ENCODE measurements at places on chromosomes 2 and 18. TPM values are rescaled to one million over a fixed set of nuclear protein-coding genes. Genes with fewer than 3 reads are reported as not detected.

HJURP gene
- total RNA-seq = 100 TPM

TUBB8B gene
- not detected for total RNA-seq

SCN2A gene
- total RNA-seq = not detected

GRCh38 chr2:21543630-21544029, 419.9 kb downstream of the TDRD15 start:
- no peak for DNase-seq

NDUFAF7 gene
- total RNA-seq = 24.7 TPM

DNA sequence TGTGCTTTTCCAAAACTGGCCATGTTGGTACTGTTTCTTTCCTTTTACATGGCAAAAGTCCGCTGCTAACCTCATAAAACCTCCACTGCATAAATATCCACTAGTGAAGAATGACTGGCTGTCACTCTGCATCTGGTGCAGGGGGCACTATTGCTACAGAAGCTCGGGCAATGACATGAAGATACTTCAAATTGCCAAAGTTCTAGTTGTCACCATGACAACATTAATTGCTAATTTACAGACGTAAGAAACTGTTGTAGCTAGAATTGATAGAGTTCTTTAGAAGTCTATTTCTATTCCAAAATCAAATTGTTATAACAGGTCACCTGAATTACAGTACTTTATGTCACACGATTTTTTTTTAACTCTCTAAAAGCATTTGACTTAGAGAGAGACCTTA, 845 bp downstream of the CFAP210 start:
- DNase-seq = no peak

AP1S3 gene
- total RNA-seq = 5.8 TPM

DNA sequence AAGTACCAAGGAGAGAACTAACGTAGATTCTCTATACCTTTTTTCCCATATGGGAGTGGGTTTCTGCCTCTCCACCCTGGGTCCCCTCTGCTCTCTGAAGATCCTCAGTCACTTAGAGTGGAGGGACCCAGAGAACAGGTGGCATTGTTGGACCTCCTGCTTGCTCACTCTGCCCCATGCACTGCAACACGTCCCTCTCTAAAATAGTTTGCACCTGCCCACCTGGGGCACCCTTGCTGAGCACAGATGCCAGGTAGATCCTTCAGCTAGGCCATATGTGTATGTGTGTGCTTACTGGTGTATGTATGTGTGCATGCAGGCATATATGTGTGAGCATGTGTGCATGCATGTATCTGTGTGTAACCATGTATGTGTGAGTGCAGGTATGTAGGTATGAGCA, 2.2 kb downstream of the IL36RN start:
- no peak for DNase-seq

ANKRD62 gene
- total RNA-seq = not detected

GRCh38 chr2:58800881-58801280, 559.8 kb upstream of the FANCL start:
- no peak for DNase-seq

DNA sequence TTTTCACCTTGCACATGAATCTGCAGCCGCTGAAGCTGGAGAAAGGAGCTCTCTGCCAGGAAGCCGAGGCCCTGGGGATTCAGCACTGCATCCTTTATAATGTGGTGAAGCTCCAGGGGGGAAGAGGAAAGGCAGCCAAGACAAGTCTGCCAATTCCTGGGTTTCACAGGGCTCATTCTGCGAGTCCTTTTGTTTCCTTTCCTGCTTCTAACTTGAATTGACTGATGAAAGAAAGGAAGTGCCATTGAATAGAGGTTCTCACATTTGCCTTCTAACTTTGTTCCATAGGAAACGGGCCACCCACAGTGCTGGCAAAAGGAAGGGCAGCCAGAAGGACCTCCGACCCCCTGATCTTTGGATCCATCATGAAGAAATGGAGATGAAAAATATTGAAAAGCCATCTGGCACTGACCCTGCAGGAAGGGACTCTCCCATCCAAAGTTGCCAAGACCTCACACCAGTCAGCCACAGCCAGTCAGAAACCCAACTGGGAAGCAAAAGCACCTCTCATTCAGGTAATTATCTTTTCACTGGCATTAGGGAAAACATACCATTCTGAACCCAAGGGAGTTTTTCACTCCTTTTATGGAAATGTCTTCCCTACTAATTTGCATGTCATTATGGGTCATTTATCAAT, 765.4 kb downstream of the MBD2 start:
- DNase-seq = no peak

- DNase-seq = no peak
Measured at GRCh38 chr18:27062802-27063201, 122.3 kb downstream of the CHST9 start.

DNA sequence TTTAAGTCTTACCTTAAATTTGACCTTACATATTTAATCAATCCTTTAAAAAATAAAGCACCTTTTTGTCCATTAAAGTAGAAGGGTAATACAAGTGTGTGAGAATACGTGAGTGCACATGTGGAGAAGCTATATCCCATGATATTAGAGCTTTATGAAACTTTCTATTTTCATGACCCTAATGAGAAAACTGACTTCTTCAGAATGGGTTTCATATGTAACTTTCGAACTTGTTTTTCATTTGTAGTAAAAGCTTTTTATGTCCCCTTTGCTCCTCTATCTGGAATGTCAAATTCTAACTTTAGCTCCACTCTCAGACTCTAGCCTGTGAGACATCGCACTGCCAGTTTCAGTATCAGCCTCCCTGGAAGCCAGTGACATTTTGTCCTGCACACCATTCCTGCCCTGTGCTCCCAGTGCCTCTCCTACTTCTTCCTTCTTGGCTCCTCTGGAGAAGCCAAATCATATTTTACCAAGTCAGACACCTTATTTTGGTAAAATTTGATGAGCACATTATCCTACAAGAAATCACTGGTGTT, 42.0 kb downstream of the MAPRE2 start:
- no peak for DNase-seq

ARHGAP25 gene
- total RNA-seq = 117 TPM

TMEM169 gene
- total RNA-seq = 2.0 TPM

DNA sequence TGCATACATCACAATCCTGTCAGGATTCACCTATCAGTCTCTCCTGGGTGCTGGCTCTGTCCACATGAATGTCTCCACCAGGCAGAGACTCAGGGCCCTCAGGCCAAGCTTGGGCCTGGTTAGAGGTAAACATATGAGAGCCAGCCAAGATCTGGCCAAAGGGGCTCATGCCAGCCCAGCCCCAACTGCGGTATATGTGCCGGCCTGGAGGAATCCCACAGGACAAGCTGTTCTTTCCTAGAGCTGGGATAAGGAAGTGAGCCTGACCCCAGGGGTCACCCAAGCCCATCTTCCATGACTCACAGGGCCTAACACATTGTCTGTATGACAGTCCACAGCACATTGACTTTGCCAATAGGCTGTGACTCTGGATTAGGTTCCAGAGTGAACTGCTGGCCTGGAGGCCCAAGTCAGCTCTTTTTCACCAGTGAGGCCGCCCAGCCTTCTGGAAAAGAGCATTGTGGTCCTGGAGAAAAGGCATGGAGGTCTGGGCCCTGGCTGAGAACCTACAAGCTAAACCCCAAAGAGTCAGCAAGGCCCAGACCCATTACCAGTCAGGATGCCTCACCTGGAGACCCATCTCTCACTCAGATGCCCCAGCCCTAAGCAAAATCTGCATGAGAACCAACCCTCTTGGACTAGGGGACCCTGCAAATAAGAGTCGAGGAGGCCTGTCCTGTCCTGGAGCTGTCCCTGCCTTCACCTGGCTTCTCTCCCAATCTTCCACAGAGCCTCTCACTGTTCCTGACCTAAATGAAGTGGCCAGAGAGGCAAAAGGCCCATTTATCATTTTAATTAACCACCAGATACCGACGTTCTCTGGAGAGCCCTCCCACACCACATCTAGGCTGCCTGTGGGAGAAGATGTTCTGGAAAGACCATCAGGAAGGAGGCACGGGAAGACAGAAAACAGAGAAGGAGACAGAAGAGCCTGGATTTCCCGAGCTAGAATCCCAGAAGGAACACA, 120.9 kb upstream of the PKDCC start:
- DNase-seq = no peak

GRCh38 chr2:20803226-20803682, 19.6 kb downstream of the LDAH start:
- DNase-seq = no peak

MEP1B gene
- total RNA-seq = not detected

- no peak for DNase-seq
Measured at GRCh38 chr2:126669772-126670171, 13.8 kb downstream of the GYPC start.

GRCh38 chr2:46917628-46918027, 2.0 kb upstream of the MCFD2 start:
- no peak for DNase-seq

DNA sequence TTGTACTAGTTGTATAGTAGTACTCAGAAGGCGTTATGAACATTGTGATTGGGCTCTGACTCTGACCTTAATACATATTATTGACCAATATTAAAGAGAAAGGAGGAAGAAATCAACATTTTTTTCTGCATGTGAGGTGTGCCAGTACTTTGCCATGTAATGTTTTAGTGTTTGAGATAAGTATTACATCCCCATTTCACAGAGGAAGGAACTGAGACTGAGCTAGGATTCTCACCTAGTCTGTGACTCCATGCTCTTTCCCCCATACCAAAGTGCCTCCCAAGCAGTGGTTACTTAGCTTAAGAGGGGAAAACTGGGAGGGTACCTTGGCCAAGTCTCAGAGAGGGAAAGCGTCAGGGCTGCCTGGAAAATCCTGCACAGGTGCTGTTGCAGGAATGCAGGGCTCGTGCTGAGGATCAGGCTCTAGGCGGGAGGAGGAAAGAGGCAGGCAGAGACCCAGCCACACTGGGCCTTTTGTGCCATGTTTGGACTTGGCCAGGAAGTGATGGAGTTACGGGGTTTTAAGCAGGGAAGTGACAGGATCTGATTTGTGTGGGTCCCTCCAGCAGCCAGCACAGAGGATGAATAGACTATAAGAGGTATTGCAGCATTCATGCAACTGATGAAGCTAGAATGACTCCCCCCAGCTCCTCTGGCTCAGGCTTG, 1.7 kb downstream of the PNKD start:
- DNase-seq = no peak

FTCDNL1 gene
- total RNA-seq = 1.7 TPM

DNA sequence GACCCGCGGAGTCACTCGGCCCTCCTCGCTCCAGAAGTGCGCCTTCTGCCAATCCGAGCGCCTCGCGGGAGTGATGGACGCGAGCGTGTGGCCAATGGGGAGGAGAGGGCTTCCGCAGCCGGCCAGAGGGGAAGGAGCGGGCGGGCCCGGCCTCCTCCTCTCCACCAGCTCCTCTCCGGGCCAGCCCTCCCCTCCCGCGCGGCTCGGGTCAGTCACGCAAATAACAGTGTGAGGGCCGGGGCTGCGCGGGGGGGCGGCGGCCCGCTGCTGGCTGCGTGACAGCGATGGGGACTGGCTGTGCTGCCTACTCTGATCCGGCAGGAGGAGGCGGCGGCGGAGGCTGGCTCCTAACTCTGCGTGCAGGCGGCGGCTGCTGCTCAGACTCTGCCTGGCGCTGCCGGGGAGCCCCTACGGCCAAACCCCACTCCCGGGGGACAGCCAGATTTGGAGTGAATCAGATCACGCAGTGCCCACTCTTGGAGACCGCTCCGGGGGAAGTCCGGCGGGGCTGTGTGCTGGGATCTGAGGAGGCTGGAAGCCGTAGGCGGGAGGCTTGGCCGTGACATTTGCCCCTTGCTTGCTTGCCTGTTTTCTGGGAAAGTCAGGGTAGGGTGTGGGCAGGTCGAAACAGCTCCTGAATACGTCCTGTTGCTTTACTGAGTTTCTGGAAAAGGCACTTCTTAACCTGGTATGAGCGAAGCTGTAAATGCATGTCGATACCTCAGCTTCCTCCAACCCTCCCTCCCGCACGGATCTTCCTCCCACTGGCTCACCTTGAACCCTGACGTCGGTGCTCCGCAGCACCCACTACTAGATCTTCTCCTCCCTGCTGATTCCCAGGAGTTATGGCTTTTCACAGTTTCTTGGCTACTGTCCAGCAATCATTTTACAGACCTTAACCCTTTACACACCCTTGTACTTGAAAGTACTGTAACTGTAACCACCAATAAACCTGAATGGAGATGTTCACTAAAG, 97.9 kb upstream of the SERTAD2 start:
- DNase-seq = peak; percentile 94

DNA sequence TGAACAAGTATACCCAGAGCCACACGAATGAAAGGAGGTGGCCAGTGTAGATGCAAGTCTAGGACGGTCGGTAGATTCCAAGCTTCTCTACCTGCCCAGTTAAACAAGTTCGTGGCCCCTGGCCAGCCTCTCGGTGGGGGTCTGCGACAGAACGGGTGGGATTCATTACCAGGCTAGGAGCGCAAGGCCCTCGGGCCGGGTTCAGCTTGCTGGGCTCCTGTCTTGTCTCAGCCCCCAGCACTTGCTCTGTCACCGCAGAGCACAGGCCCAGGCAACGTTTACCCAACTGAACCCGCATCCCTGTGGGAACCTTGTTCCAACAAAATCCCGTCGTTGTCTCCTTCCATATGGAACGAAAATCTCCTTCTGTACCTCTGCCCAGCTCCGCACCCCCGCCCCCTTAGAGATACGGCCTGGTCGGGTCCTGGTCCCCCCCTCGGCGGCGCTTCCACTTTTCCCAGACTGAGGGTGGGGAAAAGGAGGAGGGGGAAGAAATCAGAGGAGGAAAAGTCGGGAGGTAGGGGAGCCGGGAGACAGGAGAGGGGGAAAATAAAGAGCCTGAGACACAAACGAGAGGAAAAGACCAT, 1.9 kb upstream of the EMX1 start:
- DNase-seq = no peak

DNA sequence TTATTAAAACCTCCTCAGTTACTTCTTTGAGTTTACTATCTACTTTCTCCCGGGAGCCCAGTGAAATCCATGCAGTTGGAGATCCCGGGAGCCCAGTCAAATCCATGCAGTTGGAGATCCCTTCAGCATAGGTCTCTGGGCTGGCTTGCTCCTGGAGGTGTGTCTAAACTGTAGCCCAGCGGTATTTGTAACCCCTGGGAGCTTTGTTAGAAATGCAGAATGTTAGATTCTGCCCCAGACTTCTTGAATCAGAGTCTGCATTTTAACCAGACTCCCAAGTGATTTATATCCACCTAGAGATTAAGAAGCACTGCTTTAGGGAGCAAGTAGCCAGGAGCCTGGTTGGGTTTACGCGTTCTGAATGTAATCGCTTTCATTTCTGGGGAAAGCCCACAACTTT, 54.5 kb downstream of the ARHGAP28 start:
- no peak for DNase-seq

TXNDC9 gene
- 26.9 TPM for total RNA-seq
